Memory B cell (primary cell): ENCODE measurements at places on chromosomes 5 and 9.

GRCh38 chr9:107276966-107277710 lies 5.9 kb upstream of the RAD23B start:
- peaks cover 24% of the 10 kb centered on the region for H3K4me1 ChIP-seq
- peaks cover 6% of the 10 kb centered on the region for H3K27me3 ChIP-seq
- H3K27ac ChIP-seq = no peak overlapping the region
- no peaks in the 10 kb centered on the region for H3K36me3 ChIP-seq
- no peak for DNase-seq

- no peak overlapping the region for H3K4me3 ChIP-seq
- peaks cover 12% of the 10 kb centered on the region for H3K27me3 ChIP-seq
- no peak for DNase-seq
- no peak overlapping the region for H3K27ac ChIP-seq
These were observed 103.0 kb upstream of the ERCC6L2 start for GRCh38 chr9:95772320-95773052.

DNA sequence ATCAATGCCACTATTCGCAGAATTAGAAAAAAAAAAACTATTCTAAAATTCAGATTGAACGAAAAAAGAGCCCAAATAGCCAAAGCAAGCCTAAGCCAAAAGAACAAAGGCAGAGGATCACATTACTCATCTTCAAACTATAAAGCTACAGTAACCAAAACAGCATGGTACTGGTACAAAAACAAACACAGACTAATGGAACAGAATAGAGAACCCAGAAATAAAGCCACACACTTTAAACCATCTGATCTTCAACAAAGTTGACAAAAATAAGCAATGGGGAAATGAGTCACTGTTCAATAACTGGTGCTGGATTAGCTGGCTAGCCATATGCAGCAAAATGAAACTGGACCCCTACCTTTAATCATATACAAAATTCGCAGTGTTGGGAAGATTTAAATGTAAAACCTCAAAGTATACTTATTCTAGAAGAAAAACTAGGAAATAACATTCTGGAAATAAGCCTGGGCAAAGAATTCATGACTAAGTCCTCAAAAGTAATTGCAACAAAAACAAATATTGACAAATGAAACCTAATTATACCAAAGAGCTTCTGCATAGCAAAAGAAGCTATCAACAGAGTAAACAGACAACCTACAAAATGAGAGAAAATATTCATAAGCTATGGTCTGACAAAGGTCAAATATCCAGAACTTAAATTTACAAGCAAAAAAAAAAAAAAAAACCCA lies 153.7 kb downstream of the NDUFS4 start:
- no peak overlapping the region for H3K4me3 ChIP-seq
- no peaks in the 10 kb centered on the region for H3K4me1 ChIP-seq
- H3K36me3 ChIP-seq = peaks cover 12% of the 10 kb centered on the region
- no peak for DNase-seq

- H3K27ac ChIP-seq = peak overlapping the region; percentile 51
- no peak overlapping the region for H3K4me3 ChIP-seq
- H3K27me3 ChIP-seq = no peaks in the 10 kb centered on the region
- H3K36me3 ChIP-seq = peaks cover 25% of the 10 kb centered on the region
These were observed 49.8 kb downstream of the CERT1 start for GRCh38 chr5:75461679-75462078.

DNA sequence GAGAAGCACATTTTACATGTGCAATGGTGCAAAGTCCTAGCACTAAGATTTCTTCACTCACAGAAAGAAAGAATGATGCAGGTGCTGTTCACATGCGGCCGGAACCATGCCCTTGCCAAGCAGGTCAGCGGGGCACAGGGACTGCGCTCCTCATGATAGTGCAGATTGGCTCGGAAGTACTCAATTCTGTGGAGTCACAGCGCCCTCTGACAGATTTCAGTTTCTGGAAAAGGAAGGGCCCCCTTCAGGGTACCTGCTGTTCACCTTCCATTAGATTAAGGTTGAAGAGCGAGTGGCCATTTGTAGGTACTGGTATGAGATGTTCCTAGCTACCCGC lies 75.7 kb downstream of the TMC1 start:
- peaks cover 2% of the 10 kb centered on the region for H3K27me3 ChIP-seq
- DNase-seq = no peak
- H3K4me3 ChIP-seq = no peak overlapping the region
- no peaks in the 10 kb centered on the region for H3K36me3 ChIP-seq
- H3K4me1 ChIP-seq = peaks cover 7% of the 10 kb centered on the region

DNA sequence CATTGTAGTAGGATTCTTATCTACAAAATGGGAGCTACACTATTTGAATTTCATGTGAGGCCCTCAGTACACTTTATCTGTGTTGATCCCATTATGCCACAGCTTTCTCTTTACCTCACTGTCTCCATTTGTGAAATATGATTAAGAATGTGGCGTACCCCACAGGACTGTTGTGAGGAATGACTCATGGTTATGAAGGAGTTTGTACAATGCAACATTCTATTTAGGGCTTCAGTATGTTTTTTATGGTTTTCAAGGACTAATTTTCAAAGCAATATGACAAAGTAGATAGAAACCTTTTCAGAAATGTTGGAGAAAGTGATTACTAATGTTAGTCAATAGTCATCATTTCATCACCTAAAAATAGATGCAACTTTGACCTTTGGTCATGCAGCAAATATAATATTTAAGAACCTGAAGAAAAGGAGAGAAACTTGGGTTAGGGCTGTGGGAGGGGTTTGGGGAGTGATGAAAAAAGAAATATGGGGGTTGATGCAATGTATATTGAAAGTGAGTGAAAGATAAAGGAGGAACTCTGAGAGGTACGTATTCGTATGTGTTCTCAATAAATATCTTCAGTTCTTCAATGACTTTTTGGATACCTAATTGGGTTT lies 53.7 kb upstream of the PIP5K1B start:
- no peak overlapping the region for H3K4me3 ChIP-seq
- H3K27ac ChIP-seq = no peak overlapping the region
- peaks cover 11% of the 10 kb centered on the region for H3K4me1 ChIP-seq

GRCh38 chr5:112154940-112155686 lies 264.0 kb downstream of the EPB41L4A start:
- DNase-seq = no peak
- no peaks in the 10 kb centered on the region for H3K27me3 ChIP-seq
- H3K36me3 ChIP-seq = no peaks in the 10 kb centered on the region

GRCh38 chr9:113584428-113585084 lies 121.0 kb downstream of the RGS3 start:
- H3K4me3 ChIP-seq = no peak overlapping the region
- peaks cover 20% of the 10 kb centered on the region for H3K36me3 ChIP-seq
- H3K4me1 ChIP-seq = peaks cover 29% of the 10 kb centered on the region
- no peak for DNase-seq
- no peak overlapping the region for H3K27ac ChIP-seq

GRCh38 chr9:117733465-117733864 lies 29.3 kb downstream of the TLR4 start:
- no peaks in the 10 kb centered on the region for H3K36me3 ChIP-seq
- H3K4me3 ChIP-seq = no peak overlapping the region
- DNase-seq = no peak
- no peak overlapping the region for H3K27ac ChIP-seq

GRCh38 chr9:96317335-96317980 lies 15.5 kb upstream of the HSD17B3 start:
- H3K27me3 ChIP-seq = no peaks in the 10 kb centered on the region
- peaks cover 2% of the 10 kb centered on the region for H3K4me1 ChIP-seq
- H3K36me3 ChIP-seq = peaks cover 3% of the 10 kb centered on the region
- H3K27ac ChIP-seq = no peak overlapping the region

DNA sequence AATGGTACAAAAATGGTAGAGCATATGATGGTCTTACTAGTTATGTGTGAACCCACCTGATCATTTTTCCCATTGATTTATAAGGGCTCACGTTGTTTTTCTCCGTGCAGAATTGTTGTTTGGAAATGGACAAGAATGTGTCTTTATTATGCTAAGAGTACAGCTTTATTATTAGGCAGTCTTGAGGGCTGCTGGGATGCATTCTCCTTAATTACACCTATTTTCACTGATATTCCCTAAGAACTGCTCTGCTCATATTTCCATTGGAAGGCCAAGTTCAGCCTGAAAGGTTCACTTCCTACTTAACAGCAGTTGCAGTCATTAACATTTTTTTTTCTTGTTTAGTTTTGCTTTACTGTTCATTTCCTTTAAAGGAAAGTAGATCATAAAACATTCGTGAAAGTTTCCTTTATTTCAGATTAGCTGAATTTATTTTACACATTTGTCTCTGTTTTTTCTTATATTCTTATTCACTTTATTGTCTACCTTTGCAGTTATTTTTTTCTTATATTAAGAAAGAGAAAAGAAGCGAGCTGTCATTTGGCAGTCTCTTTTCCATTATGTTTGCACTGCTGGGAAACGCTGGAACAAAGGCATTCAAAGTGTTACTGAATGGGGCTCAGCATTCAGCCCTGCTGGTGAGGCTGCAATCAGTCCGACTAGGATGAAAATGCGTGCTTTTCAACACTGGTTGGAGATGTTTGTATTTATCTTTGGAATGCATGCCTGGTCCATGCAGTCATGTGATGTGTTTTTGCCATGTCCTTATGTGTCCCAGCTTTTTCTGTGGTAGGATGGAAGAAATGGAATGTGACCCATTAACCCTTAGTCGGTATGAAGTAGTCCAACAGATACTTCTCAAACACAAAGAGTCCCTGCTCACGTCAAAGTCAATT lies 602.7 kb upstream of the ZNF608 start:
- no peak overlapping the region for H3K27ac ChIP-seq
- H3K36me3 ChIP-seq = no peaks in the 10 kb centered on the region
- H3K27me3 ChIP-seq = peaks cover 1% of the 10 kb centered on the region

DNA sequence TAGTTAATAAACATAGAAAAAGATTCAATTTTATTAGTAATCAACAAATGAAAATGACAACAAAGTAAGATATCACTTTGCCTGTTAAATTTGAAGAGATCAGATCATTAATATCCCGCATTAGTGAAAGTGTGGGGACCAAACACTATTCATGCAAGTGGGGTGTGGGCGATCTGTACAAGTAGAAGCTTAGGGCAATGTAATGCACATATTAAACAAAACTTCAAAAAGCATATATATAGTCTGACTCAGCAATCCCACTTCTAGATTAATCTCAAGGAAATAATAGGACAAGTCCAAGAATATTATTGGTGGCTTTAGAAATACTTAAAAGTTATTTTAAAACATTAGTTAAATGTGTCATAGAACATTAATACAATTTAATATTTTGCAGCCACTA lies 188.5 kb downstream of the LRRC70 start:
- H3K27me3 ChIP-seq = no peaks in the 10 kb centered on the region
- H3K27ac ChIP-seq = no peak overlapping the region
- H3K36me3 ChIP-seq = no peaks in the 10 kb centered on the region

DNA sequence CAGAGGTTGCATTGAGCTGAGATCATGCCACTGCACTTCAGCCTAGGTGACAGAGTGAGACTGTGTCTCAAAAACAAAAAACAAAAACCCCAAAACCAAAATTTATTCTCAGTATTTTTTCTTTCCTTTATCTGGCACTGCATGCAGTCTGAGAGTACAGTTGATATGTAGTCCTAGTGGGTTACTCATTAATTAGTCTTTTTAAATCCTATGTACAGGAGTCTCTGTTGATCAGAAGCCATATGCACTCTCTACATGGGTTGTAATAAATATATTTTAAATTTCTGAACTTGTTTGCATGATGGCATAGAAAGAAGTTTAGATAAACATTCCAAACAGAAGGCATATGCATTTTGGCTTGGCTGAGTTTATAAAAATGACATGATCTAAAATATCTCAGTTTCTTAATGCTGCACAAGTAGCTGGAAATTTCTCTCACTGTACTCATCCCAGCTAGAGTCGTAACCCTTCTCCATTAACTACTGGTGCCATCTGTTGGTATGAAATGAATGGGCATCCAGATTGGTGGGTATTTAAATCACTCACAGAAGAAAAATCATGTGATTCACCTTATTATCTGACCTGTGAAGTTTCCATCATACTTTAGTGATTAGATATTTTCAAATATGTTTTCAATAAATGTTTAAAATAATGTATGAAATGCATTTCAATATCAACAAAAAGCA lies 284.8 kb downstream of the CTNND2 start:
- H3K4me3 ChIP-seq = no peak overlapping the region
- no peaks in the 10 kb centered on the region for H3K27me3 ChIP-seq
- H3K4me1 ChIP-seq = no peaks in the 10 kb centered on the region
- DNase-seq = no peak
- no peaks in the 10 kb centered on the region for H3K36me3 ChIP-seq

DNA sequence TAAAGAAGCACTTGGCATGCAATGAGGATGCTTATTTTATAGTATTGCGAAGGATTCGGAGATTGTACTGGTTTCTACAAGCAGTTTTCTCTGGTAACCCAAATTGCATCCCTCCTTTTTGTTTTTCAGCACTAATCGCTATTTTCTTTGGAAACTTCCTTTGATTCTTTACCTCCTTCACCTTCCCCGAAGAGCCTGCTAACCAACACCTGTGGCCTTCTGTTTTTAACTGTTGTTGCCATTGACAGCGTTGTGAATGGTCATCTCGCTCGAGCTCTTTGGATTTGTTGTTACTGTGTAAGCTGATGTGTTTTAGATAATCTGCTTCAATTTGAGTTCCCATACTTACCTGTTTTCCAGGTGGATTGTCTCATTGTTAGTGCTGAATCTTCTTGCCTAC lies 1.1 kb downstream of the CNOT6 start:
- H3K27me3 ChIP-seq = no peaks in the 10 kb centered on the region
- peak overlapping the region; percentile 68 for H3K27ac ChIP-seq
- H3K36me3 ChIP-seq = peaks cover 3% of the 10 kb centered on the region
- DNase-seq = no peak
- peak overlapping the region; percentile 72 for H3K4me3 ChIP-seq

GRCh38 chr5:58776559-58776958 lies 193.7 kb downstream of the RAB3C start:
- H3K27me3 ChIP-seq = no peaks in the 10 kb centered on the region
- no peak for DNase-seq
- H3K4me3 ChIP-seq = no peak overlapping the region

DNA sequence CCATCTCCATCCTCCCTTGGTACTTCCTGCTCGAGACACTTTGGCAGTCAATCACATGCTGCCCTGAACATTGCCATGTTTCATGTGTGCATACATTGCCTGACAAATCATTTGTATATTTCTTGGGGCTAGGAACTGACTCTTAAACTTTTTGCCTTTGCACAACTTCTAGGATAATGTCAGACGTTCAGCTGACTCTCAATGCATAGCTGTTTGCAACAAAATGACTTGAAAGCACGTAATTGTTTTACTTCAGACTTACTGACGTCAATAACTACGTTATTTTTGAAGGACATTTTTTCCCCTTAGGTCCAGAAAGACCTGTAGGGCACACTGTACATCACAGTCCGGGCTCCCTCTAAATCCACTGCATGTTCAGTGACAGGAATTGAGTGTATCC lies 37.4 kb upstream of the DAB2 start:
- peaks cover 1% of the 10 kb centered on the region for H3K36me3 ChIP-seq
- H3K27me3 ChIP-seq = peaks cover 2% of the 10 kb centered on the region
- H3K27ac ChIP-seq = no peak overlapping the region
- H3K4me1 ChIP-seq = peaks cover 17% of the 10 kb centered on the region
- no peak for DNase-seq

- DNase-seq = no peak
- no peak overlapping the region for H3K27ac ChIP-seq
These were observed 473.5 kb downstream of the MAT2B start for GRCh38 chr5:163978897-163979296.

GRCh38 chr9:77011973-77012821 lies 7.3 kb upstream of the FOXB2 start:
- peak overlapping the region; percentile 44 for H3K4me3 ChIP-seq
- H3K27me3 ChIP-seq = peaks cover 10% of the 10 kb centered on the region
- H3K4me1 ChIP-seq = peaks cover 4% of the 10 kb centered on the region
- H3K36me3 ChIP-seq = no peaks in the 10 kb centered on the region
- no peak overlapping the region for H3K27ac ChIP-seq
